ENCODE measurements at places on chromosomes 5 and 9.

GRCh38 chr9:37455884-37456647, 9.2 kb downstream of the ZBTB5 start:
- DNase-seq: no peak

DNA sequence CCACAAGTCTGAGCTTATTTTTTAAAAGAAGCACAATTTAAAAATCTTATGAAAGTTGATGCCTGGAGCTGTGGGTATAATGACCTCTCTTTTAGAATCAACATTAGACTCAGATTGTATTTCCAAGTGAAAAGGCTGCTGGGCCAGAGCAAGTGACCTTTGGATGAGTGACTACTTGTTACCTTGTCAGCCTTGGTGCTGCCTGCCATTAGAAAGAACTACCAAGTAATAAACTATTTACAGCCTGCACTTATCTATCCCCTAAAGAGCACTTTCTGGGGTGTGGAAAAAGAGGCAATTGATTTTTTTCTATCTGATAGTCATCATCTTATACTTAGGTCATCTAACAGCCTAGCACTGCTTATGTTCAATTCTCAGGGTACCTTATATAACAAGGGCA, 134.9 kb upstream of the FBXL17 start:
- DNase-seq: no peak

GRCh38 chr5:123875561-123876275, 363.7 kb downstream of the CSNK1G3 start:
- DNase-seq: no peak

DNA sequence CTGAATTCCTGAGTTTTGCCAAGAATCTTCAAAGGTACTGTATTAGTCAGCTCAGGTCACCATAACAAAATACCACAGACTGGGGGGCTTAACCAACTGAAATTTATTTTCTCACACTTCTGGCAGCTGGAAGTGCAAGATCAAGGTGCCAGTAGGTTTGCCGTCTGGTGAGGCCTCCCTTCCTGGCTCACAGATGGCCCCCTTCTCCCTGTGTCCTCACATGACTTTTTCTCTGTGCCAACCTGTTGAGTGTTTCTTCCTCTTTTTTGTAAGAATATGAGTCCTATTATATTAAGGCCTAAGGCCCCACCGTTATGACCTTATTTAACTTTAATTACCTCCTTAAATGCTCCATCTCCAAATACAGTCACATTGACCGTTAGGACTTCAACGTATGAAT, 156.1 kb upstream of the KIF2A start:
- no peak for DNase-seq
